ENCODE measurements at places on chromosomes 16 and 17. TPM values are rescaled to one million over a fixed set of nuclear protein-coding genes. Genes with fewer than 3 reads are reported as not detected.

- DNase-seq = no peak
- H3K4me1 ChIP-seq = no peaks in the 10 kb centered on the region
- no peaks in the 10 kb centered on the region for H3K36me3 ChIP-seq
- H3K27me3 ChIP-seq = no peaks in the 10 kb centered on the region
- no peak overlapping the region for H3K4me3 ChIP-seq
These were observed 16.2 kb downstream of the MYLK3 start for GRCh38 chr16:46731691-46732555.

DNA sequence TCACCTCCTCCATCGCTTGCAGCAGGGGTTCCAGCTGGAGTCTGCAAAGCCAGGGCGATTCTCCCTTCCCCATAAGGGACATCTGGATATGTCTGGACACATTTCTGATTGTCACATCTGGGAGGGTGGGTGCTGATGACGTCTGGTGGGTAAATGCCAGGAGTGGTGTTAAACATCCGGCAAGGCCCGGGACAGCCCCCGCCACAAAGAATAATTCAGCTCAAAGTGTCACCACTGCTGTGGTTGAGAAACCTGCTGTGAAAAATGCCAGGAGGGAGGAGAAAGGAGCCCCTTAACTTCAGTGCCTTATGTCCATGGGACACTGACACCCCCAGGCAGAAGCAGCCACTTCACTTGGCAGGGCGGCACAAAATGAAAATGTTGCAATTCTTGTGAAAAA lies 179.4 kb upstream of the SDK2 start:
- H3K4me3 ChIP-seq = no peak overlapping the region
- H3K36me3 ChIP-seq = no peaks in the 10 kb centered on the region
- H3K27me3 ChIP-seq = no peaks in the 10 kb centered on the region
- DNase-seq = no peak
- H3K4me1 ChIP-seq = peaks cover 5% of the 10 kb centered on the region

DNA sequence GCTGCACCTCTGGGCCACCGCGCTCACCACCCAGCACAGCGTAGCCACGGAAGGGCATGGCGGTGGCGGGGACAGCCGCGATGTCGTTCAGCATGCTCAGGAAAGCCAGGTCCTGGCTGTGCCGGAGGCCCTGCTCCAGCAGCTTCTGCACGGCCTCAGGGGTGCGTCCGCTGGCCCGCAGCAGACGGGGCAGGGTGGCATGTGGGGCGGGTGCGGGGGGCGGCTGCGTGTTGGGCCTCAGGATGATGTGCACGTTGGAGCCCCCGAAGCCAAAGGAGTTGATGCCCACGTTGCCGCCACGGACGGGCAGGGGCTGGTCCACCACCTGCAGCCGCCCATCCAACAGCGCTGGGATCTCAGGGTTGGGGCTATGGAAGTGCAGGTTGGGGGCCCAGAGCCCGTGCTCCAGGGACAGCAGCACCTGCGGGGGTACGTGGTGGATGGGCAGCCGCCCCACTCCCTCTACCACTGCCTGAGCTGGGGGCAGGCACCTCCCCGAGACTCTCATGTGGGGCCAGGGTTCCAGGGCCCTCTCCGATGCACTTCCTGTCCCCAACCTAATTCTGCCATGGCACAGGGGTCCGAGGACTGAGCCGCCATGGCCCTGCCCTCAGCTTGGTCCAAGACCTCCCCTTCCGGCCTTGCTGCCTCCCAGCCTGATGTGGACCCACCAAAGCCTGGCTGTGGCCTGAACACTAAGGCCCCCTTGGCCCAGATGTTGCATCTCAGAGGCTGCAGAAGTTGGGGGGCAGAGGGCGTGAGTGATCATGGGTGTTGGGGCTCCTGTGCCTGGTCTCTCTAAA lies 6.6 kb downstream of the FASN start:
- H3K27me3 ChIP-seq = no peaks in the 10 kb centered on the region
- H3K4me3 ChIP-seq = no peak overlapping the region
- peak; percentile 75 for DNase-seq
- H3K4me1 ChIP-seq = peaks cover 13% of the 10 kb centered on the region
- H3K36me3 ChIP-seq = peaks cover 98% of the 10 kb centered on the region

DNA sequence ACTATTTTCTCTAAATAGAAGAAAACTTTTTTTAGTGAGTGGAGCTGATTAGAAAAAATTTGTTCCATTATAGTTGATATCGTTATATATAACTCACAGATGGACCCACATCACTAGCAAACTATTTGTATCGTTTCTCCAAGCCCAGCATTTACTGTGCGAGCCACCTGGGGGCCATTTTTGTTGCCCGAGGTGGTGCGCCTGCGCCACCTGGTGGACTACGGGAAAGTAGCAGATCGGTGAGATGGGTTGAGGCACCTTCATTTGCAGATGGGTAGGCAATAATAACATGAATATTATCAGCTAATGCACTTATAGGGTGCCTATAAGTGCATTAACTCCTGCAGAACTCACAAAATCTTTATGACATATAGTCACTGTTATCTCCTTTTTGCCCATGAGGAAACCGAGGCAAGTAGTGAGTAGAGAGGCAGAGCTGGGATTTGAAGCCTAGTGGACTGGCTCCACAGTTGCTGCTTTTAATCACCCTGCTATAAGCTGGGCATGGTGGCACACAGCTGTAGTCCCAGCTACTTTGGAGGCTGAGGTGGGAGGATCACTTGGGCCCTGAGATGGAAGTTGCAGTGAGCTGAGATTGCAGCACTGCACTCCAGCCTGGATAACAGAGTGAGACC lies 23.2 kb upstream of the NTN1 start:
- H3K27ac ChIP-seq = no peak overlapping the region
- no peak overlapping the region for H3K4me3 ChIP-seq
- peaks cover 10% of the 10 kb centered on the region for H3K27me3 ChIP-seq
- no peaks in the 10 kb centered on the region for H3K36me3 ChIP-seq
- peak; percentile 36 for DNase-seq

CYB5D1 gene
- polyA plus RNA-seq = 20.7 TPM

CACNG3 gene
- not detected for polyA plus RNA-seq
